EL (cell line): ENCODE measurements at places on chromosomes 16 and 17.

DNA sequence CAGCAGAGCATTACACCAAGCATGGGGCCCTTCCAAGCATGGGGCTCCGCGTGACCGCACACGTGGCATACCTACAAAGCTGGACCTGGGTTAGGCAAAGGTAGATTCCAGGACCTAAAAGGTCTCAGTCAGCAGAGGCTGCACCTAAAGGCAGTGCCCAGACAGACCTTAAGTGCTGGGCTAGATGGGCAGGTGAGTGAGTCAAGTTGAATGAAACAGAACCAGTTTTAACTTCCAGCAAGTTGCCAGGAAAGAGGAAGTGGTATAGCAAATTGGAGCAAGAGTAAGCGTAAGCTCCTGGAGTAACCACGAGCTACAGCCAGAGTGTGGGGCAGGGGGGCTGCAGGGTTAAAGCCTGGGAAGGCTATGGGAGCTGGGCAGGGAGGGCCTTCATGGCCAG is 49.5 kb downstream of the SRCIN1 start:
- DNase-seq, result no peak

DNA sequence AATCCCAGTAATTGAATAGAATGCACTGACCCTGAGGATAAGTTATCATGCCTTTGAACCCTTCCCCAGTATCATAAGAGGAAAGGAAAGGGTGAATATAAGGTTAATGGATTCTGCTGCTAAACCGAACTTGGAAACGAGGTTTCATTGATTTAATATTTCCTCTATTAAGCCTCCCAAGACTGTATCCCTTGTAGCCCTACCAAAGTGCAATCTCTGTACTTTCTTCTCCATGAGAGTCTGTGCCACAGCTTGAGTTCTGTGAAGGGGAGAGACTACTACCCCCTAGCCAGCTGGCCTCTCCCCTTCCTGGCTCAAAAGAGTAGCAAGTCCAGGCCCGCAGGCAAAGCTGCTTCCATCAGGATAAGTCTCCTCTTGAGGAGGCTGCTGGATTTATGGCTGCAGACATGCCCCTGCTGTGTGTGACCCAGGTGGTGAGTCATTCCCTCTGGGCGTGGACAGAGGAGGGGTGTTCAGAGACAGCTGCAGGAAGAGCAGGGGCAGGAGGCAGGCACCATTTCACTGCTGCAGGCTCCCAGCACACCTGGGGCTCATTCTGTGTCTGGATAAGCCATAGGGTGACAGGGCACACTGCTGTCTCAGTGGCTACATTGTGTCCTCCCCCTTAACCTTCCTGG is 58.4 kb downstream of the TOM1L2 start:
- DNase-seq, result peak; percentile 96

GRCh38 chr16:53453928-53454327 is 19.7 kb downstream of the RBL2 start:
- DNase-seq, result no peak

DNA sequence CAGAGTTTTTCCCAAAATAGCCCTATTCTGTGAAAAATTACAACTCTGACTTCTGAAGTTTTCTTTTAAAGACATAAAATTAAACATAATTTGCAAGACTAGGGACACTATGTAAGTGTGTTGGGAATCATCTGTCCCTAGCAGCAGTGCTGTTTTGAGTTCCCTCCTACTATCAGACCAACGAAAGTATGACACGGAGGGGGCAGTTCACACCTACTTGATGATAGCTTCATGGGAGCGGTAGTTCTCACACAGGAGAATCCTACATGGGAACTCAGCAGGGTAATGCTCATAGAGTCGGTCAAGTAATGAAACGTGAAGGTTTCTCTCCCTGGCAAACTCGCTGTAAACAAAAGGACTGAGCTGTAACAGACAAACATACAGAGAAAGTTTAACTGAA is 96.6 kb downstream of the HELZ start:
- DNase-seq, result no peak

DNA sequence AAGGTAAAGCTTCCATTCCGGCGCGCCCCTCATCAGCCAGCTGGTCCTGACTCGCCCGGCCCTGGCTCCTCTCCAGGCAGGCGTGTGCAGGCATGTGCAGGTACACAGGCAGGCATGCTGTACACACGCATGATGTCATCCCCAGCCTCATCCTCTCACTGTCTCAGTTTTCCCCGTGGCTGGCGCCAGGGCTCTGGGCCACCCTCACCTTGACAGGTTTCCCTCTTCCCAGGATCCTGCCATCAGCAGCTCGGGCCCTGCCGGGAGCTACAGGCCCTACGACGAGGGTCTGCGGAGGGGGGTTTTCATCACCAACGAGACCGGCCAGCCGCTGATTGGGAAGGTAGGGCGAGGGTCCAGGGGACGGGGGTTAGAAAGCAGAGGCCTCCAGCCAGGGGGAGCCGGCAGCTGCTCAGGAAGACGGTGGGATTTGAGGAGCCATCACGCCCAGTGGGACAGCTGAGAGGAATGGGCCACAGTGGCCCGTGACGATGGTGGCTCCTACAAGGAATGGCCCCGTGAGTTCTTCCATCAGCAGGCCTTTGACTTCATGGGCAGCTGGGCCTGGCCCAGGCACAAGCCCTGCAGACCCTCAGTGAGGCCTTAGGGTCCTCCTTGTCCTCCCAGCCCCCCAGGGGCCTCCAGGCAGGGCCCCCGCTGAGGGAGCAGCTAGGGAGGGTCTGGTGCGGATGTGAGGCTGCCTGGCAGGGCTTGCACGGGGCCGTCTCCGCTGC is 8.5 kb downstream of the GAA start:
- DNase-seq, result no peak

GRCh38 chr17:76517638-76518038 is 16.4 kb upstream of the RHBDF2 start:
- no peak for DNase-seq

DNA sequence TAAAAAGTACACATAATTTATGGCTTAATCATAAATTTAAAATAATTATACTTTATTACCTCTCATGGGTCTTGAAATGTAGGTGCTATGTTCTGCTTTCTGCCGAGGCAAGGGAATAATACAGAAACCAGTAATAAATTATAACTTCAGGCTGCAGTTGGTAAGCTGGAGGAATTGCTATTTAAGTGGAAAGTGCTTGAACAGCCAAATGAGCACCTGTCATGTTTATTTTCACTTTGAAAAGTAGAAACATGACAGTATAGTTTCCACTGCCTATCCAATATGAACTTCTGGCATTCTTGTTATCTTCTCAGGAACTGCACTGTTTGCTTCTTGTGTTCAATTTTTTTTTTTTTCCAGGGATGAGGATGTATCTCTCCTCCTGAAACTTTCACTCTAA is 146.0 kb downstream of the FTO start:
- no peak for DNase-seq

GRCh38 chr17:76491271-76492122 is 9.7 kb downstream of the RHBDF2 start:
- no peak for DNase-seq

DNA sequence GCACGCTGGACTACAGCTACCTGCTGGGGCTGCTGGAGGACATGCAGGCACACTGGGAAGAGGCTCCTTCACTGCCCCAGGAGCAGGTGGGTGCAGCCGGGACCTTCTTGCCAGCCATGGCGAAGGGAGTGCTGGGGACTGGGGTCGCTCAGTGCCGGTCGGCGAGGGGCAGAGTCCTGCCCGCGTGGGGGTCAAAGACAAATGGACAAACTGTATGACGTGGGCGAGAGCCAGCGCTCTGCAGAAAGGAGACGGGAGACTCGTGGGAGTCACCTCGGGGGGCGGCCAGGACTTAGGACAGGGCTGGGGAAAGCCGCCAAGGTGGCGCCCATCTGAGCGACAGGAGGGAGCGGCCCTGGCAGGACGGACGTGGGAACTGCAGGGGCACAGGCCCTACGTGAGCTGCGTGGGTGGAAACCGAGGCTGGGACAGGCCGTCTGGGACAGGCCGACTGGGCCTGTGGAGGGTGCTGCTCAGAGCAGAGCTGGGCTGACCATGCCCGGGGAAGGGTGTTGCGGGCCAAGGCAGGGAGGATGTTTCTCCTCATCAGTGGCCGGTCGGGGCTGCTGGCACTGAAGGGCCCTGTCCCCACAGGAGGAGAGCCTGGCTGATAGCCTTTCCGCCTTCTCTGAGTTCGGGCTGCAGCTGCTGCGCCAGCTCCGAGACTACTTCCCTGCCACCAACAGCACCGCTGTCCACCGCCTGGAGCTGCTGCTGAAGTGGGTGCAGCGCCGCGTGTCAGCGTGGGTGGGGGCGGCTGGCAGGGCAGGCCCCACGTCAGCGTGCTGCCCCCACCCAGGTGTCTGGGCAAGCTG is 8.0 kb downstream of the TSR3 start:
- no peak for DNase-seq
